Epithelial cell of alveolus of lung (primary cell): ENCODE measurements at places on chromosomes 6 and 20. TPM values are rescaled to one million over a fixed set of nuclear protein-coding genes. Genes with fewer than 3 reads are reported as not detected.

PLA2G7 gene
- 0.13 TPM in 1 of 2 replicates, not detected in the other for total RNA-seq

RAET1L gene
- not detected in 2 replicates for total RNA-seq

MLN gene
- not detected in 2 replicates for total RNA-seq

APCDD1L gene
- 6.3 and 12.2 TPM in 2 replicates for total RNA-seq

RGS17 gene
- 12.4 and 14.4 TPM in 2 replicates for total RNA-seq

CDH4 gene
- total RNA-seq = 7.4 and 21.2 TPM in 2 replicates

BNIP5 gene
- not detected in 2 replicates for total RNA-seq

RTN4IP1 gene
- 5.9 and 7.0 TPM in 2 replicates for total RNA-seq

E2F1 gene
- total RNA-seq = 3.9 and 13.4 TPM in 2 replicates

HCK gene
- total RNA-seq = not detected in 2 replicates

TUBB1 gene
- not detected in 2 replicates for total RNA-seq

EEF1A1 gene
- total RNA-seq = 14,163 and 20,877 TPM in 2 replicates

ANKRD6 gene
- 1.7 and 6.9 TPM in 2 replicates for total RNA-seq

CNR1 gene
- total RNA-seq = 0.64 TPM in 1 of 2 replicates, not detected in the other

HLA-DPB1 gene
- 20.7 and 48.1 TPM in 2 replicates for total RNA-seq

CTAGE9 gene
- total RNA-seq = not detected in 2 replicates

SLC22A7 gene
- not detected in 2 replicates for total RNA-seq

SAMD5 gene
- 0.65 and 1.9 TPM in 2 replicates for total RNA-seq

MYL9 gene
- total RNA-seq = 31.4 and 150 TPM in 2 replicates

HTR1E gene
- total RNA-seq = not detected in 2 replicates

TPBG gene
- 69.7 and 87.8 TPM in 2 replicates for total RNA-seq

CLDN20 gene
- not detected in 2 replicates for total RNA-seq

PRSS35 gene
- total RNA-seq = 1.6 and 3.7 TPM in 2 replicates

HLA-E gene
- total RNA-seq = 140 and 208 TPM in 2 replicates

GGT7 gene
- 17.1 and 24.0 TPM in 2 replicates for total RNA-seq

OPRM1 gene
- total RNA-seq = not detected in 2 replicates

NOTCH4 gene
- total RNA-seq = 3.2 and 4.0 TPM in 2 replicates

SEMG1 gene
- not detected in 2 replicates for total RNA-seq

PAK5 gene
- total RNA-seq = not detected in 2 replicates

SMLR1 gene
- not detected in 2 replicates for total RNA-seq

THBD gene
- 6.5 and 156 TPM in 2 replicates for total RNA-seq

LY6G6D gene
- not detected in 2 replicates for total RNA-seq

CFAP61 gene
- not detected in 2 replicates for total RNA-seq

HAO1 gene
- total RNA-seq = not detected in 2 replicates

PTCRA gene
- not detected in 2 replicates for total RNA-seq

PRKN gene
- total RNA-seq = 0.65 and 3.8 TPM in 2 replicates

RHAG gene
- not detected in 2 replicates for total RNA-seq

SIRPB2 gene
- total RNA-seq = not detected in 2 replicates

TCF19 gene
- 2.7 and 21.2 TPM in 2 replicates for total RNA-seq

TINAG gene
- not detected in 2 replicates for total RNA-seq

SLC17A1 gene
- total RNA-seq = not detected in 2 replicates

TRIM31 gene
- not detected in 2 replicates for total RNA-seq

SLC22A3 gene
- 4.0 and 26.3 TPM in 2 replicates for total RNA-seq

PNISR gene
- total RNA-seq = 24.8 and 68.7 TPM in 2 replicates

PDYN gene
- total RNA-seq = not detected in 2 replicates

ADGRB3 gene
- 0.26 and 0.48 TPM in 2 replicates for total RNA-seq

MEI4 gene
- total RNA-seq = not detected in 2 replicates

TIAM2 gene
- total RNA-seq = 3.2 and 10.1 TPM in 2 replicates

PLN gene
- total RNA-seq = not detected in 2 replicates

EEF1E1 gene
- 19.8 and 52.4 TPM in 2 replicates for total RNA-seq

SLC52A3 gene
- not detected in 2 replicates for total RNA-seq

E2F3 gene
- total RNA-seq = 9.3 and 9.7 TPM in 2 replicates

BPIFA1 gene
- not detected in 2 replicates for total RNA-seq

C6orf132 gene
- 1.5 and 3.9 TPM in 2 replicates for total RNA-seq

BPI gene
- total RNA-seq = 0.13 and 3.2 TPM in 2 replicates

MAS1 gene
- total RNA-seq = not detected in 2 replicates

FABP7 gene
- total RNA-seq = 0.16 TPM in 1 of 2 replicates, not detected in the other

VSX1 gene
- total RNA-seq = not detected in 2 replicates
